HT-29 (cell line): ENCODE measurements at places on chromosomes 5 and 9. TPM values are rescaled to one million over a fixed set of nuclear protein-coding genes. Genes with fewer than 3 reads are reported as not detected.

- DNase-seq = no peak
Measured at GRCh38 chr9:135791431-135792267, 89.7 kb downstream of the KCNT1 start.

DNA sequence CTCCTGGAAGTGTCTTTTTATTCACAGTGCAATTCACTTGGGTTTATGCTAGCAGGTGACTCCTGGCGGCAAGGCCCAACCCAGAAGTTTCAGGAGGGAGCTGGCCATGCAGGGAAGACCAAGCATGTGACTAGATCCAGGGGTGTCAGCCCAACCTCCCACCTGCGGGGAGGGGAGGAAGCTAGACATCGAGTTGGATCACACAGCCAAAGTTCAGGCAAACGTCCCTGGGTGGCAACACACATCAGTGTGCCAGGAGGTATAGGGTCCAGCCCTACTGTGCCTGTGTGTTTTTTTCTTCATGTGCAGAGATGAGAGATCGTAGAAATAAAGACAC lies 25.3 kb downstream of the PNPLA7 start:
- no peak for DNase-seq

The MEF2C gene
- total RNA-seq = 0.08 and 0.46 TPM in 2 replicates

GRCh38 chr5:39161578-39161977 lies 57.8 kb downstream of the FYB1 start:
- DNase-seq = no peak

The CARD6 gene
- total RNA-seq = 1.2 and 1.3 TPM in 2 replicates
